ENCODE measurements at places on chromosomes 7 and 10.

- DNase-seq: no peak
These were observed 33.3 kb downstream of the PKD1L1 start for GRCh38 chr7:47914717-47915615.

DNA sequence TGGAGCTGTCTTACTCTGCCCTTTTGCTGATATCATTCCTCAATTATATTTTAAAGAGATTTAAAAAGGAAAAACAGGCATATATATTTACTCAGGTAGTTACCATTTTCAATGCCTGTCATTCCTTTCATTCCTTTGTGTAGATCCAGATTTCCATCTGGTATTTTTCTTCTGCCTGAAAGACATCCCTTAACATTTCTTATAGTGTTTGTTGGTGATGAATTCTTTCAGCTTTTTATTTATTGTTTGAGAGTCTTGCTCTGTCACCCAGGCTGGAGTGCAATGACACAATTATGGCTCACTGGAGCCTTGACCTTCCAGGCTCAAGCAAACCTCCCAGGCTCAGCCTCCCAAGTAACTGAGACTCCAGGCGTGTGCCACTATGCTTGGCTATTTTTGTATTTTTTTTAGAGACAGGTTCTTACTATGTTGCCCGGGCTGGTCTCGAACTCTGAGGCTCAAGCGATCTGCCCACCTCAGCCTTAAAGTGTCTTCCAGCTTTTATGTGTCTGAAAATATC lies 5.6 kb upstream of the POM121 start:
- DNase-seq: no peak

- no peak for DNase-seq
These were observed 122.9 kb downstream of the SAMD9 start for GRCh38 chr7:92994901-92995300.

DNA sequence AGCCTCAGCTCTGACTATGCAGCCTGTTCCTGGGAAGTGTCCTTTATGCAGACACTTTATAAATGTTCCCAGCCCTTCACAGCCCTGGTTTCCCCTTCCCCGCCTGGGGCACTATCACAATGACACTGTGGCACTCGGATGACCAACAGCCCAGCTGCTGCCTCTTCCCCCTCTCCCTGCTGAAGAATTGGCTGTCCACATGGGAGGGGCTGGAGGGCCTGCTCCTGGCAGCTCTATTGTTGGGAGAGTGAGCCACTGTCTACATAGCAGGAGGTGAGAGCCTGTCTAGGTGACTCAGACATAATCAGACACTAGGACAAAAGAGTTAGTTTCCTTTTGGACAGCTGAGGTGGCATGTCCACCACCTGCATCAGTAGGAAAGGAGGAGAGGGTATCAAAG lies 437.5 kb downstream of the PLXNA4 start:
- no peak for DNase-seq

- DNase-seq: no peak
These were observed 942 bp downstream of the TRAPPC14 start for GRCh38 chr7:100157334-100158228.

DNA sequence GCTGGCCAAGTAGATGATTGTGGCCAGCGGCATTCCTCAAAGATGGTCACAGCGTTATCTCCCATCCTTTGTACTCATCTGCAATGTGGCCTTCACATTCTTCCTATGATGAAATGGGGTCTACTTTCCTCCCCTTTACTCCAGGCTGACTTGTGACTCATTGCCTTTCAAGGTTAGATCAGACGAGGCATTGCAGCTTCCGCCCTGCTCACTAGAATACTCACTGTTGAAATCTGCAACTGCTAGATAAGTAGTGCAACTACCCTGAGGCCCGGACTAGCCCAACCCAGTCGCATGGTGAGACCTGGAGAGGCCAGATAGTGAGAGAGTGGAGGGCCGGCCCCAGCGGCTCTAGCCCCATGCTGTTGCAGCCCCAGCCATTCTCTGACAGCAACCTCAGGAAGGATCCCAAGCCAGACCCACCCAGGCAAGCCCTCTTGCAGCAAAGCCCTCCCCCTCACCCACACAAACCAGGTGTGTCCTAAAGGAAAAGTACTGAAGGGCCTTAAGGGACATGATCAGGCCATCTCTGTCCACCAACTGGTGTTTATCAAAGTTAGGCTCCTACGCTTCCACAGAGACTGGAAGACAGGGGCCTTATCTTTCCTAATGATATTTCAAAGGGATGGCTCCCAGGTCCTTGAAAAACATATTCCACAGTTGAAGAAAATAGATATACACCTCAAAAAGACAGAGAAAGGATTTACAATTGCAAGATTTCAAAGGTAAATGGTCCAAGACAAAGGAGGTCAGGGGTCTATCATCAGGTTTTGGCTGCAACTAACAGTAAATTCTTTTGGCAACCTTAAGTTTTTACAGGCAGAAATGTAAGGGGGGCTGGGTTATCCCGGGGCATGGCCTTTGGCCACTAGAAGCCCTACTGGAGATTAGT lies 107.2 kb upstream of the TRIM24 start:
- no peak for DNase-seq

DNA sequence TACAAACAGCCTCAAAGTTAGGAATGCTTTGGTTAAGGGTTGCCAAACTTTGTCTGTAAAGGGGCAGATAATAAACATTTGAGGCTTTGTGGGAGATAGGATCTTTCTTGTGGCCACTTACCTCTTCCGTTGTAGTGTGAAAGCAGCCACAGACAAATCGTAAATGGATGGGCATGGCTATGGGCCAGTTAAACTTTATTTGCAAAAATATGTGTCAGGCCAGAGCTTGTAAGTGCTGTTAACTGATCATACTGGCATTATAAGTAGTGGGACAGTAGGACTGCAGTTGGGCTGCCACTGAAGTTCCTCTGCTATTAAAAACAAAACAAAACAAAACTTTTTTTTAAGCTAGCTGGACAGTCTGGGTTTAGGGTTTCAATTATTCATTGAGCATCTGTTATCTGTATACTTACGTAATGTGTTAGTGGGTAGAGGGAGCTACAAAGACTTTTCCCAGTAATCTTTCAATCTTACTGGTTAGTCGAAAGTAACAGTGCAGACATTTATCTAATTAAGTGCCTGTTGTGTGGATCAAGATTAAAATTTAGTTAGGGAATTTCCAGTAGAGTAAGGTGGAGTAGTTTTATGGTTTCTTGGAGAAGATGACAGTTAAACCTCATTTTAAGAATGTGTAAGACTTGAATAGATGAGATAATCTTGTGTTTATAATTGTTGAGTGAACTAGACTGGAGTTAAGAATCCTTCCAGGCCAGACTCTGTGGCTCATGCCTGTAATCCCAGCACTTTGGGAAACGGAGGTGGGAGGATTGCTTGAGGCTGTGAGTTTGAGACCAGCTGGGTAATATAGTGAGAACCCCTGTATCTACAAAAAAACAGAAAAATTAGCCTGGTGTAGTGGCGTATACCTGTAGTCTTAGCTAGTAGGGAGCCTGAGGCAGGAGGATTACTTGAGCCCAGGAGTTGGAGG lies 100.1 kb downstream of the BTRC start:
- no peak for DNase-seq

DNA sequence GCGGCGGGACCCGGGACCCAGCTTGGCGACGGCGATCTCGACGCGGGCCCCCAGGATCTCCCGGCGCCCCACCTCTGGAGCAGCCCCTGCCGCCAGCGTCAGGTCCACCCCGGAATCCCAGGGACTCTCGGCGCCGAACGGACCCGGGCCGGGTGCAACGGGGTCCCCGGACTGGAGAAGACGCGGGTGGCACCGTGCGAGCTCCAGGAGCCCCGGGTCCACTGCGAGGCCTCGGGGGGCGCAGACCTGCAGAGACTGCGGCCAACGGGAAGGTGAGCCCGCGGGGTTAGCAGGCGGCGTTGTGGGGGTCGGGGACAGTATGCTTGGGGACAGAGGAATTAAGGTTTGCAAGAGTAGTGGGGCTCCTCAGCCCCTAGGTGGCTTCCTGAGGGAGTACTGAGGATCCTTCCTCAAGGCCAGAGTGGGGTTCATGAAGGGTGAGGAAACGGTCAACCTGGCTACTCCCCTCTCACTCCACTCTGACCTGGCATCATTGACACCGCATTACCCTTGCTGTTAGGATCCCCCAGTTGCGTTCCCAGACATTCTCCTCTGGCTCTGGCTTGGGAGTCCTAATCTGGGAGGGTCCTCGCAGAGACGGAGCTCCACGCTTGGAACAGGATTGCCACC lies 353 bp downstream of the EPHB6 start:
- no peak for DNase-seq

GRCh38 chr7:47531584-47532492 lies 50.1 kb downstream of the TNS3 start:
- DNase-seq: no peak

- no peak for DNase-seq
These were observed 21.4 kb downstream of the CADPS2 start for GRCh38 chr7:122864838-122865237.

DNA sequence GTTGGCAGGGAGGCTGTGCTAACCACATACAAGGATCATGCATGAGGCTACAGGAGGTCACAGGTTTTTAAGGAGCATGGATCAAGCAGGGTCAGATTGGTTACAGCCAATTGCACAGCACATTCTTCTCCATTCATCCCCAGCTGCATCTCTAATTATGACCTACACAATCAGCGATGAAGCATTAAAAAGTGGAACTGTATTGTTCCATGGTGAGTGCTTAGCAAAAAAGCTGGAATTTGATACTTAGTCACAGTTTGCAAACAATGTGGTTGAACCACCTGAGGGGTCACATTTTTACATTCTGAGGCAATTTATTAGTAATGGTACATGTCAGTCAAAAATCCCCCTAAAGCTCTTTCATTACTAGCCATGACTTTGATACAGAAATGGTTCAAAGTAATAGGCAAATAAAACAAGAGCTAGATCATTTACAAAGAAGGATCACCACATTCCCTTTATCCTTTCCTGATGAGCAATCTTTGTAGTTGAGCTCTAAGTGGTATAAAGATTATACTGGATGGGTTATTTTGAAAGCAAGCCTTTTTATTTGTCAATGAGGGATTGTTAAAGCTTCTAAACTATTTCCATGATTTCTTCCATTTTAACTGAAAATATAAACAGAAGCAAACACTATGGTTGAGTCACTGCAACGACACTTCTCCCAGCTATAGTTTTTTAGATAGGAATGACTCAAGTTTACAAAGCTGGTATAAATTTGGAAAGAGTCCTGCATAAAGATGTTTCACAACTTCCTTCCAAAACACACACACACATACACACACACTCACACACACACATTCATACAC lies 217.8 kb upstream of the SEMA3A start:
- DNase-seq: peak; percentile 87

GRCh38 chr7:37671876-37672275 lies 11.7 kb upstream of the GPR141 start:
- no peak for DNase-seq

- no peak for DNase-seq
These were observed 12.2 kb upstream of the SVIL start for GRCh38 chr10:29646960-29647461.

DNA sequence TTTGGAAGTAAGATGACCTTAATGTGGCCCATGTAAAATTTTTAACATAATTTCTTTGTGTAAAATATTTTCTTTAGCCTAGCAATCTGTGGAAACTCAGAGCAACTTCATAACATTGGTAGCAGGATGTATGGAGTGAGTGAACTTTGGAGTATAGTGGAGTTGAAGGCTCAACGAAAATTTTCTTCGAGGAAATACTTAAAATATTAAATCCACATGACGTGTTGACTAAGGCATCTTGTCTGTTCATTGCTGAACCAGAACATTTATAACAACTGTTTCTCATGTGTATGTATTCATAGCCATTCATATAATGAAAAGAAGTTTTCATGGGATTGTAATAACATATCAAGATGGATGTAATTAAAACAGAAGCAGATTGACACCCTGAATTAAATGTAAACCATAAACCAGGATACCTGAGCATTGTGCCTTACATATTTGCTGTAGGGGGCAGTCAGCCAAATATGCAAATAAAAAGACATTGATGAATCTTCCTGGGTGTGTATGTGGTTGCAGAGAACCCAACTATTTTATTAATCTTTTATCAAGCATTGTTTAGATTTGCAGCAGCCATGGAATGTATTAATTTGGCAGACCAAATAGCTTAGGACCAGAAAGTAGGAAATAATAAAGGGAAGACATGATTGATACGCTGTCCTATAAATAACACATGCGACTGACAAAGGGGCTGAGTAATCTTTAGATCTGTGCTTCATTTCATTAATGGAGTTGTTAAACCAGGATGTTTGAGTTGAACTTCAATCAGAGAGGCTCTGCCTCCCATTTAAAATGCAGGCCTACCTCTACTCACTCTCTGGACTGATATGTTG lies 11.5 kb downstream of the AUTS2 start:
- no peak for DNase-seq

DNA sequence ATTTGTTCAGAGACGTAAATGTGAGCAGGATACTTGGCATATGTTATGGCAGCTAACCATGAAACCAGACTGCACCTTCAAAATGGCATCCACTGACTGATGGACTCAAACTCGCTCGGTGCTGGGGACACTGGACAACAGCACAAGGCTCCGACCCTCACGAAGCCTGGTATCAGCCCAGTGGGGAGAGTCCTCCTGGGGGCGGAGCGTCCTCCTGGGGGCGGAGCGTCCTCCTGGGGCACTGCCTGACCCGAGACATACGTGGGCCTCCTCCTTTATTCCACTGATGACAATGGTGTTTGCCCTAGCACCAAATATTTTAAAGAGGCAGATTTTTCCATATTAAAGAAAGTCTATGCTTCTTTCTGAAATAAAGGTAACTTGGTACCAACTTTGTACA lies 39.5 kb downstream of the ESYT2 start:
- DNase-seq: no peak

DNA sequence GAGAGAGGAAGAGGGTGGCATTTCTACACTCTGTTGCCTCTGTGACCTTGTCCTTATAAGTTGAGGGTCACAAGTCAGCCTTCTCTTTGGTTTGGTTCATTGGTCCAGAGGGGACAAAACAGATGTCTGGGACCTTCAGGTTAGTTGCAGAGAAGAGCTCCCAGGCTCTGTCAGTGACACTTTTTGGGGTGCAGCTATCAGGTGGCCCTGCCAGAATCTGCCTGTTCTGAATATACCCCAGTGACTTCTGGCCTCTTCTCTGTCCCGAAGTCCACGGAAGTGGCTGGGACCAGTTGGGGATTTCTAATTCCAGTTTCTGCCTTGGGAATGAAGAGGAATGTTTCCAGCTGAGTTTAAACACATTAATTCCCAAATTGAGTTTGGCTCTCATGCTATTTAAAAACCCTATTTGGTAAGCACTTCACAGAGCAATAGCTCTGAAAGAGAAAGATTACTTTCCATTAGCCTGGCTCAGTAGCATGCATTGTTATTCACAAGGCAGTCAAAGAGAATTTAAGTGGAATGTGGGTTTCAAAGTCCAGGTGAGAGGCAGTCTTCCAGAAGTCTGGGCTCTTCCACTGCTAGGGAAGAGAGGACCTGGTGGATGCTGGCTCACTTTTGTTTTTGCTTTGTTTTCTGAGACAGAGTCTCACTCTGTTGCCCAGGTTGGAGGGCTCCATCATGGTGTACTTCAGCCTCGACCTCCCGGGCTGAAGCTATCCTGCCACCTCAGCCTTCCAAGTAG lies 237.8 kb upstream of the GALNT17 start:
- DNase-seq: no peak

- no peak for DNase-seq
These were observed 71.7 kb upstream of the AUTS2 start for GRCh38 chr7:69526570-69526969.

Data from retinal pigment epithelial cell (primary cell).